Left ventricle myocardium superior (tissue), 1 donor: ENCODE measurements at places on chromosomes 12 and 14. TPM values are rescaled to one million over a fixed set of nuclear protein-coding genes. Genes with fewer than 3 reads are reported as not detected.

- peak; percentile 33 for DNase-seq
Observed at GRCh38 chr12:127925971-127926370, 341.0 kb upstream of the TMEM132C start.

- DNase-seq: no peak
Observed at GRCh38 chr14:66036547-66036946, 449.6 kb upstream of the CCDC196 start.

PMEL gene
- 0.57 TPM for total RNA-seq

DNA sequence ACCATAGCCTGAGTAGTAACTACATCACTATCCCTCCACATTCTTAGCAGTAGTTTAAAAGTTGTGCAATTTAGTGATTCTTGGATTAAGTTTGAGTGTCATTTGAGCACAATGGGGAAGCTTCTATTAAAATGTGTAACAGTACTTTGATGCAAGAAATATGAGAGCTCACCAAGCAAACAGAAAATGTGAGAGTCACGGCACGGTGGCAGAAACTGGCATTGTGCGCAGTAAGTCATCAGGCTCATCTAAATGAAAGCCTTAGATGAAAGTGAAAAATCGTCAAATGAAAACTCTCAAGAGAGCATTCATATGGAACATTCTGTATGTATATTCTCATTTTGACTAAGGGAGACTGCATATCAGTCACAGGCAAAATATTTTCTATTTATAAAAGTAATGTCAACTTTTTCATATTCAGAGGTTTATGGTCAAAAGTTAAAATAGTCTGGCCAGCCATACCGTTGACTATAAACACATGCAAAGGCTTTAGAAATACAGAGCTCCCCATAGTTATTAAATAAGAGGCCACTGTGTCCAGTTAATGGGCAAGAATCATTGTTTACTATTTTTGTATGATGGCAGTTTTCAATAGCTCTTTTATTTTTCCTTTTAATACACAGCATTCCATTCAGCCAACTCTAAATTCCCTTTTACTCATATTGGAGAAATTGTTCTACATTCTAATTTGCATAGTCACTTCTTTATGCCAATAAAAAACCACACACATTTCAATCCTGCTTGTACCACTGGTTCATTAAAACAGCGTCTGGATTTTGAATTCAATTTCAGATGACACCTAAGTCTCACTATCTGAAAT, 167.9 kb downstream of the PRKD1 start:
- DNase-seq: no peak

CYP46A1 gene
- 3.0 TPM for total RNA-seq

- no peak for DNase-seq
Observed at GRCh38 chr12:49015196-49015595, 3.4 kb downstream of the PRKAG1 start.

- no peak for DNase-seq
Observed at GRCh38 chr12:57046947-57047890, 2.7 kb downstream of the MYO1A start.

TAS2R50 gene
- 0.25 TPM for total RNA-seq

GRCh38 chr14:49960453-49960852, 67.6 kb downstream of the ARF6 start:
- DNase-seq: no peak
